ENCODE measurements at places on chromosomes 13 and 19. TPM values are rescaled to one million over a fixed set of nuclear protein-coding genes. Genes with fewer than 3 reads are reported as not detected.

Gene FLT3LG
- polyA plus RNA-seq, result 36.0 TPM

Gene KLK2
- polyA plus RNA-seq, result not detected

Gene PRSS57
- not detected for polyA plus RNA-seq

Gene LILRB5
- 8.4 TPM for polyA plus RNA-seq

Gene DIRAS1
- polyA plus RNA-seq, result 0.13 TPM

Gene AMH
- polyA plus RNA-seq, result 1.7 TPM

Gene DPF1
- not detected for polyA plus RNA-seq

Gene RFPL4AL1
- polyA plus RNA-seq, result not detected

- H3K36me3 ChIP-seq, result no peaks in the 10 kb centered on the region
- DNase-seq, result no peak
- H3K4me3 ChIP-seq, result no peak overlapping the region
- H3K4me1 ChIP-seq, result no peaks in the 10 kb centered on the region
Observed at GRCh38 chr19:4584670-4585460, 25.4 kb upstream of the SEMA6B start.

GRCh38 chr13:64528838-64529237 lies 2701.3 kb downstream of the PCDH9 start:
- no peaks in the 10 kb centered on the region for H3K36me3 ChIP-seq
- H3K27ac ChIP-seq, result no peak overlapping the region

GRCh38 chr13:98571955-98572662 lies 4.8 kb downstream of the STK24 start:
- H3K36me3 ChIP-seq, result no peaks in the 10 kb centered on the region
- DNase-seq, result no peak
- H3K4me1 ChIP-seq, result no peaks in the 10 kb centered on the region
- no peak overlapping the region for H3K4me3 ChIP-seq
- H3K27ac ChIP-seq, result no peak overlapping the region
- H3K27me3 ChIP-seq, result no peaks in the 10 kb centered on the region

- H3K4me3 ChIP-seq, result no peak overlapping the region
- H3K27ac ChIP-seq, result no peak overlapping the region
- H3K27me3 ChIP-seq, result no peaks in the 10 kb centered on the region
Observed at GRCh38 chr13:77143431-77143830, 116.5 kb upstream of the FBXL3 start.

GRCh38 chr13:24142886-24143285 lies 17.6 kb upstream of the SPATA13 start:
- no peaks in the 10 kb centered on the region for H3K27me3 ChIP-seq
- DNase-seq, result no peak
- H3K27ac ChIP-seq, result no peak overlapping the region
- no peak overlapping the region for H3K4me3 ChIP-seq

DNA sequence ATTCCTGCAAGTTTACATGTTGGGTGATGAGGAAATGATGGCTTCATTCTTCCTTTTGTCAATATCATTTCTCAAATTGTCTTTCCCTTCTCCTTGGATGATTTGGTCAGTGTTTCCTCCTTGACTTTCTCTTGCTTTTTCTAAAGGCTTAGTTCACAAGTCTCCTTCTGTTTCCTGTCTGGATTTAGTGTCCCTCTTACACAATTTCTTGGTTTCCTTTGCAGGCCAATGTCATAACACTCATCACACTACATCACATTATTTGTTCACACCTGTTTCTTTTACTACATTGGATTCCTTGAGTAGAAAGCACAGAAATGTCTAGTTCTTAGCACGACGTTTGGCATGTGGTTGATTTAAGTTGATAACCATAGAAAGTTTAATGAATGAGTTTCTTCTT lies 490.7 kb downstream of the TDRD3 start:
- H3K4me1 ChIP-seq, result no peaks in the 10 kb centered on the region
- no peak overlapping the region for H3K4me3 ChIP-seq
- DNase-seq, result no peak
- no peaks in the 10 kb centered on the region for H3K27me3 ChIP-seq
- no peak overlapping the region for H3K27ac ChIP-seq
- H3K36me3 ChIP-seq, result no peaks in the 10 kb centered on the region

DNA sequence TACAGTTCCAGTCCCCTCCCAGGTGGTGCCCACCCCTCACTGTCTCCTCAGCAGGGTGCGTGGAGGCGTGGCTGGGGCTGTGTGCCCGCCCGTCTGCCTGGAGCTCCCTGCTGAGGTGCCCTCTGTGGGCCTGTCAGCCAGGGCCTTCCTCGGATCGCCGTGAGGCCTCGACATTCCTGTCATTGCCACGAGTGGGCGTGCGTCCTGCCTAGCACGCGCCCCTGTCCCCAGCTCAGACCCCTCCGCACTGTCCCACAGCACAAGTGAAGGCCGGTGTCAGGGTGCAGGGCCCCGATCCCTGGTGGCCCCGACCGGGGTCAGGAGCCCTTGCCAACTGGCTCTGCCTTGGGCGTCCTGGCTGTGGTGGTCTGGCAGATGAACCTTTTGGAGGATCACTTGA lies 32.2 kb downstream of the DOT1L start:
- no peaks in the 10 kb centered on the region for H3K4me1 ChIP-seq
- H3K36me3 ChIP-seq, result no peaks in the 10 kb centered on the region
- H3K27ac ChIP-seq, result no peak overlapping the region
- no peak overlapping the region for H3K4me3 ChIP-seq

- H3K27ac ChIP-seq, result no peak overlapping the region
- H3K4me1 ChIP-seq, result no peaks in the 10 kb centered on the region
- H3K4me3 ChIP-seq, result no peak overlapping the region
- H3K36me3 ChIP-seq, result no peaks in the 10 kb centered on the region
Observed at GRCh38 chr19:7674010-7675005, 2.6 kb upstream of the MCEMP1 start.

GRCh38 chr13:33129094-33129832 lies 113.0 kb downstream of the KL start:
- H3K4me1 ChIP-seq, result peaks cover 8% of the 10 kb centered on the region
- no peak overlapping the region for H3K4me3 ChIP-seq
- no peak for DNase-seq

DNA sequence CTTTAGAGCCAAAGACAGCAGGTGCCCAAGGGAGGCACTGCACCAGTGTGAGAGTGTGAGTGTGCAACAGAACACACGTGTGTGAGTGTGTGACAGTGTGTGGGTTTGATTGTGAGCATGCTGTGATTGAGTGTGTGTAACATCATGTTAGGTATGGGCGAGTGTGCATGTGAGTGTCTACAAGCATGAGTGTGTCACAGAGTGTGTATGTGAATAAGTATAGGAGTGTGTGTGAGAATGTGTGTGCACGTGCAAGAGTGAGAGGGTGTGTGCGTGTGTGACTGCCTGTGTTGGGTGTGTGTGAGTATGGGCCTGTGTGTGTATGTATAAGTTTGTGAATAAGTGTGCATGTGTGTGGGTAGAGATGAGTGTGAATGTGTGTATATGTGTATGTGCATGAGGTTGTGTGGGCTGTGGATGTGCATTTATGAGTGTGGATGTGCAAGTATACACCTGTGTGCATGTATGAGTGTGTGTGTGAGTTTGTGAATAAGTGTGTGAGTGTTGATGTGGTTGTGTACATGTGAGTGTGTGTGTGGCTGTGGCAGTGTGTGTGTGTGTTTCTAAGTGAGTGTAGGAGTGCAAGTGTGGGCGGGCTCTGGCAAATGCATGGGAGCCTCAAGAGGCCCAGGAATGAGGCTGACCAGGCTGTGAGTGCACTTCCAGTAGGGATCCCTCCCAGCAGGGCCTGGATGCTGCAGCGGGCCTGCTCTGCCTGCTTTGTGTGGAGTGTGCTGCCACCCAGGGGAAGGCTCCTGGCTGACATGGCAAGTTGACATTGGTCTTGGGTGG lies 198.4 kb downstream of the COL4A1 start:
- no peak overlapping the region for H3K27ac ChIP-seq
- H3K4me3 ChIP-seq, result no peak overlapping the region
- peak; percentile 86 for DNase-seq
- no peaks in the 10 kb centered on the region for H3K36me3 ChIP-seq
- peaks cover 3% of the 10 kb centered on the region for H3K4me1 ChIP-seq
- H3K27me3 ChIP-seq, result no peaks in the 10 kb centered on the region

- H3K27ac ChIP-seq, result no peak overlapping the region
- H3K4me1 ChIP-seq, result no peaks in the 10 kb centered on the region
- H3K36me3 ChIP-seq, result no peaks in the 10 kb centered on the region
- DNase-seq, result no peak
Observed at GRCh38 chr19:49447485-49448431, 3.9 kb downstream of the PIH1D1 start.

GRCh38 chr13:45949161-45949560 lies 97.6 kb upstream of the SIAH3 start:
- no peak for DNase-seq
- no peaks in the 10 kb centered on the region for H3K36me3 ChIP-seq
- H3K4me1 ChIP-seq, result no peaks in the 10 kb centered on the region

GRCh38 chr13:113283904-113284303 lies 13.1 kb upstream of the LAMP1 start:
- H3K27me3 ChIP-seq, result no peaks in the 10 kb centered on the region
- no peak overlapping the region for H3K27ac ChIP-seq
- no peak overlapping the region for H3K4me3 ChIP-seq
- no peaks in the 10 kb centered on the region for H3K36me3 ChIP-seq
- no peaks in the 10 kb centered on the region for H3K4me1 ChIP-seq
- no peak for DNase-seq

DNA sequence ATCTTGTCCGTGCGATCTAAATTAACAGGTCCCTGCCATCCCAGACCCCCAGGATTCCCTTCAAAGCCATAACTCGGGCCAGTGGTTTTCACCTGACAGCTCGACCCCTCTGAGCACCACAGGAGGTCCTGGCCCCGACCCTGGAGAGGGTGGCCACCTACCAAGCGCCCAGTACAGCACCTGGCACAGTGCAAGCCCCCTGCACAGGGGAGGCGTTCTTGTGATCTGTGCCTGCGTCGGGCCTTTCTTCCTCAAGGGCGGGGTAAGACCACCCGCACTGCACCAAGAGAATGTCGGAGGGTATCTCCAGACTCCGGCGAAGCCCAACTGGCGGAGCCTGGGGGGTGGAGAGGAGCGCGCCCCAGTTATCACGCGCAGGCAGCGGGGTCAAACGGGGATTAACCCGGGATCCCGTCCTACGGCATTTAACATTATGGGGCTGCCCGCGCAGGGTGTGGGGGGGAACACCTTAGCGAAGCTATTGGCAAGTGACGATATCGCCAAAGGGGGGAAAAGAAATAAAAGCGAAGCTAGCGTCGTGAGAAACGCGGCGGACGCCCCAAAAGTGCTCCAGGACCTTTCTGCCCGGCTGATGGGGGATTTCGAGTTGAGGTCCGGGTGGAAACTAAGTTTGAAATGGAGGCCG lies 1.3 kb upstream of the HNRNPL start:
- no peaks in the 10 kb centered on the region for H3K36me3 ChIP-seq
- no peaks in the 10 kb centered on the region for H3K27me3 ChIP-seq
- peak overlapping the region; percentile 21 for H3K4me3 ChIP-seq
- peak; percentile 64 for DNase-seq
- no peaks in the 10 kb centered on the region for H3K4me1 ChIP-seq

- no peaks in the 10 kb centered on the region for H3K36me3 ChIP-seq
- H3K27ac ChIP-seq, result no peak overlapping the region
- H3K4me3 ChIP-seq, result no peak overlapping the region
- DNase-seq, result no peak
- no peaks in the 10 kb centered on the region for H3K4me1 ChIP-seq
Observed at GRCh38 chr13:48693998-48694397, 40.3 kb downstream of the CYSLTR2 start.
